ENCODE measurements at places on chromosomes 7 and 10.
A peak's percentile ranks its signal among the peaks of the same experiment; 100 is the strongest.

DNA sequence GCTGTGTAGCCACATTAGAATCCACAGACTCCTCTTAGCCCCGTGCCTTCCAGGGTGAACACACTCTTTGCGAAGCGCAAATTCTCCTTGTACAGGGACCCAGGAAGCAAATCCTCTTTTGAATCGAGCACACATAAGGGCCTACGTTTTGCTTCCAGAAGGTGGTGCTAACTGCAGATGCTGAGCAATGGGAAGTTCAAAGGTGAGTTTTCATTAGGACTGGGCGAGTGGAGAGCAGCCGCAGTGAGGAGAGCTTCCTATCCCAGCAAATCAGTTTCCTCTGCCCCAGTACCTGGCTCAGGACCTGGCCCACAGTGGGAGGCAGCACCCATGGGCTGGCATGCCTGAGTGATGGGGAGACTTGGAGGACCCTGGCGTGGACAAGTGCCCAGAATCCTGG lies 23.5 kb upstream of the GPR26 start:
- DNase-seq = no peak

DNA sequence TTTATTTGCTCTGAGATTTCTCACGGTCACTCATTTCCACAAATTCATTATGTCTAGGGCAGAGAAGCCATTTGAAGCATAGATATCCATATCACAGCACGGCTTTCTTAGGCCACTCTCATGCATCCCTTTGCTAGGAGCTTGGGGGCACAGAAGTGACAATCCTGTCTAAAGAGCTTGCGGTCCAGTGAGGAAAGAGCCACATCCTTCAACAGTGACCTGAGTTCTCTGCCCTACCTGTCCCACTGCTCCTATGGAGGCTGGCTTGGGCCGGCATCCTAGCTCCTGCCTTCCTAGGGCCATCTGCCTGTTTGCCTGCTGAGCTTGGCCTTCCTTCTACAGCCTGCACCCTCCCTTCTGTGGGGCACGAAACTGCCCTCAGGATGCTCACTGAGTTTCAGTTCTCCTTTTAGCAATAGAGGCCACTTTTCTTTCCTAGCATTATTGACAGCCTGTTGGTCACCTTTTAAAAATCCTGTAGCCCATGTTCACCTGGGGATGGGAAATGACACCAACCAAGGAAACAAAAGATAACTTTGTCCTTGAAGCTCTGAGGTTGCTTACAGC lies 212.1 kb upstream of the GRB10 start:
- DNase-seq = no peak

GRCh38 chr7:148253629-148254028 lies 336.9 kb upstream of the C7orf33 start:
- no peak for DNase-seq

- DNase-seq = no peak
Measured at GRCh38 chr7:28607855-28608193, 195.5 kb downstream of the CREB5 start.

GRCh38 chr7:116166156-116166555 lies 44.2 kb upstream of the TES start:
- DNase-seq = no peak

DNA sequence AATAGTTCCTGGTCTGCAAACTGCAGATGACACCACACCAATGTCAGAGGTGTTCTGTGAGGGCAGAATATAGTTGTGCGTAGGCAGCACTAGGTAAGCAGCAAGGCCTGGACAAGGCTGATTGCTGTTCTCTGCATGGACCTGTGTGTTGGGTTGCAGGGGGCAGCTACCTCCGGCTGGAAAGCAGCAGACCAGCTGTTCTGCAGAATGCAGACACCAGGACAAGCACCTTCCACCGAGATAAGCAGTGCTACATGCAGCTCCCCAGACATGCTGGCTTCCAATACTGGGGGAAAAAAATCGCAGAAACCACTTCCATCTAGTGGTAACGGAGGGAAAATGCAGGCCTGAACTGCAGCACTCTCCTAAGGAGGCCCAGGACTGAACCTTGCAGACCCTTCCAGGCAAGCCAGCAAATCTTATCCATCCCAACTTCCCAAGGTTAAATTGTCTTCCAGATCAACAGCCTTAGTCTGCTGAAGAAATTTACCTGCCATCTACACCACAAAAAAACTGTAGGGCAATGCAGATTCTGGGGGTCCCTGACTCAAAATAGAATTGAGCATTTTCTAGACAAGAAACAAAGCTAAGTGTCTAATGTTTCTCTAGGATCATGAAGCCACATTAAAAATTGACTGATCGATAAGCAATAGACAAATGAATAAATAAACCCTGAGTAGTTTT lies 50.5 kb upstream of the COBL start:
- peak; percentile 26 for DNase-seq

DNA sequence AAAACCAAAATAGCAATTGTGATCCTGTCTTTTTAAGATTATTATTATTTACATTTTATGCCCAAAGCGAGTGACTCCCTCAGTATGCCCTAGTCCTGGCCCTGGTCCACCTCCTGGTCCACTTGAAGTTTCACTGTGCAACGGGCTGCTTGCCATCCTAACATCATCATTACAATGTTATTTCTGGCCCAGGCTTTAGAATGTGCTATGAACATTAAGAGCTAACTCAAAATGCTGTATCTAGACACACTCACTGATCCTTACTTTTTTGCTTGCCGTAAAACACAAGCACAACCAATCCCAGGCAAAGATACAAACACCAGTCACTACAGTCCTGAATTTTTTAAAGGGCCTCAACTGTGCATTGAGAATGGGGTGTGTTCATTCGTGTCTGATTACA lies 38.4 kb downstream of the RHOBTB1 start:
- DNase-seq = no peak

All from germinal center (tissue), 1 donor.